GM18507 (cell line): ENCODE measurements at places on chromosomes 13 and 19.
A peak's percentile ranks its signal among the peaks of the same experiment; 100 is the strongest.

GRCh38 chr13:91401920-91402319 is 3.5 kb downstream of the GPC5 start:
- no peak for DNase-seq

- DNase-seq: no peak
Observed at GRCh38 chr19:4049432-4049831, 17.3 kb downstream of the ZBTB7A start.

DNA sequence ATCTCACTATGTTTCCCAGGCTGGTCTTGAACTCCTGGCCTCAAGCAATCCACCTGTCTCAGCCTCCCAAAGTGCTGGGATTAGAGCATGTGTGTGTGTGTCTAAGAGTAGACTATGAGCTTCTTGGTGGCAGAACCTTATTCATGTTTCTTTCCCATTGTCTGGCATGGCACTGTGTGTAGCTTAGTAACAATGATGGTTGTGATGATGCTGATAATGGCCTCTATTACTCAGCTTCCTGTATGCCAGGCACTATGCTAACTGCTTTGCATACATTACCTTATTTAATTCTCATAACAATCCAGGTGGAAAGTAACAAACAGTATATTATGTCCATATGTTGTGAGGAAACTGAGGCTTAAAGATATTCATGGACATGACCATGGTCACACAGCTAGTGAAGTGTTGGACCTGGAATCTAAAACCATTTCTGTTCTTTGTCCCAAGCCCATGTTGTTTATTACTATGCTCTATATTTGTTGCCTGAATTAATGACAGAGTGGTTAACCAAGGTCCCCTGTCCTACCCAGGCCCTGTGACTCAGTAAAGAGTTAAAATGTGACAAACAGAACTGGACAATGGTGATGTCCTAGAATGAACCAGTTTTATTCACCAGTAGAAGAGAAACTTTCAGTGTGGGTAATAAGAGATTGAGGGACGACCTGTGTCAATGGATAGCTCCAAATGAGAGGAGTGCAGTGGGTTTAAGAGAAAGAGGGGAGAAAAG is 109.6 kb downstream of the KLF5 start:
- DNase-seq: no peak

- DNase-seq: no peak
Observed at GRCh38 chr13:110495881-110496280, 65.6 kb downstream of the RAB20 start.

DNA sequence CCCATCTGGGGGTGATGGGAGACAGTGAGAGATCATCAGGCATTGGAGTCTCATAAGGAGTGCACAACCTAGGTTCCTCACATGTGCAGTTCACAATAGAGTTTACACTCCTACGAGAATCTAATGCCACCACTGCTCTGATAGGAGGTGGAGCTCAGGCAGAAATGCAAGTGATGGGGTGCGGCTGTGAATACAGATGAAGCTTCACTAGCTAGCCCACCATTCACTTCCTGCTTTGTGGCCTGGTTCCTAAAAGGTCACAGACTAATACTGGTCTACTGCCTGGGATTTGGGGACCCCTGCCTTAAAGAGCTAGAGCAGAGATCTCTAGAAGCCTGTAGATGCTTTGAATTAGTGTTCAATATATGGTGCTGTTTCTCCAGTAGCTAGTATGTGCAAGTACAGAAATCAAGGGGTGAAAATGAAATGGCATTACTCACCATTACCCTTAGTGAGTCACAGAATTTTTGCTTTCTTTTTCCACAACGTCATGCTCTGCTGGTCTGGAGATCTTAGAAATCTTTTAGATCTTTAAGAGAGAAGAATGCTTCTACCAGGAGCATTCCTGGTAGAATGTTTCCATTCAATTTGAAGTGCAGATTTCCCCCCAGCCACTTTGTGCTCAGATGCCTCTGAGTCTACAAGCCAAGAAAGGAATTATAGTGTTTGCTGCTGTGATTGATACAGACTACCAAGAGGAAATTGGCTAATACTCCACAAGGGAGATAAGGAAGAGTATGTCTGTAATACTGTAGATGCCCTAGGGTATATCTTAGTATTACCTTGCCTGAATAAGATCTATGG is 2301.2 kb downstream of the PCDH9 start:
- DNase-seq: no peak

DNA sequence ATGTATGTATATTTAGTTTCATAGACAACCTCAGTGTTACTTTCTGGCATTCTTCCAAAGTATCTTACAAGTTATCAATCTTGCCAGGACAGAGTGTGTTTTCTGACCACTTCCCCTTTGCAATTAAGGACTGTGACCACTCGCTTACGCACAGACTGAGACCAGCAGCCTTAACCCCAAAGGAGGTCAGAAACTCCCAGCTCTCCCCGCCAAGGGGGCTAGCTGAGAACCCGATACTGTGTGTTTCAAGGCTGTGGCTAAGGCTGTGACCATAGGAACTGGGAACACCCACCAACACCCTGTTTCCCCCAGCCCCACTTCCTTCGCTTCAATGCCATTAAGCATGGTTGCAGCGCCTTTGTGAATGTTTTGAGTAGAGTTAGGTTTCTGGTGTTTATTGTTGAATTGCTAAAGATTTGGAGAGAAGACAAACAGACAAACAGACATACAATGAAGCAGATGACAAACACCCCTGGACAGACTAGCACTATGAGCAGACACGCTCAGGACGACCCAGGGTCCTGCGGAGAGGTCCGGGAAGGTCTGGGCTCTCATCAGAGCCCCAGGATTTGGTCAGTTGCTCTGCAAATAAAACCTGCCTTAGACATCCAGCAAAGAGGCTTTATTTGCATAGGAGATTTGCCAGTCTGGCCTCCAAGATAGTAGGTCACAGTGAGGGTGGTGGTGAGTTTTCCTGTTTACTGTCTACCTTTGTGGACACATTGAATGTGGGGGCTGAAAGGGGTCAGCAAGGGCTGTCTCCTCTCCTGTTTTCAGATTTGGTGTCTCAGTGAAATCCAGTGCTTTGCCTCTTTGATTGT is 25.0 kb upstream of the TNFSF11 start:
- DNase-seq: peak; percentile 72

GRCh38 chr13:46624353-46624752 is 71.4 kb downstream of the LRCH1 start:
- DNase-seq: no peak

DNA sequence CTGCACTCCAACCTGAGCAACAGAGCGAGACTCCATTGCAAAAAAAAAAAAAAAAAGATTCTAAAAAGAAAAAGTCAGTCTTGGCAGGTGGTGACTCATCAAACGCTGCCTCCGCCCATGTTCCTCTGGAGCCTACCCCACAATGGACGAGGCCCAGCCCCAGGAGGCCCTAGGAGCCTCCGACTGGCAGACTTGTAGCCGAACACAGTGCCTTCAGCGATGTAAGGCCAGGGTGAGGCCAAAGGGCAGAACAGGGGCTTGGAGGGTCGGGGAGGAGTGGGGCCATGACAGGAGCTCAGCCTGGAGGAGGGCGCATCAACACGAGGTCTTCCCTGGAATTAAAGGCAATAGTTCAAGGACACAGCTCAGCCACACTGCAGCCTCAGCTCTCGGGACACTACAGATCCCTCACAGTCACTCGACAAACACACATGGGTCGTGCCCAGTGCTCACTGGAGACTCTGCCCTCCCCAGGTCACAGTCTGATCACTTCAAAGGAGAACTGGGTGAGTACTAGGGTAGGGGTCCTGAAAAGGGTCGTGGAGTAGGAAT is 5.1 kb downstream of the USE1 start:
- DNase-seq: no peak

DNA sequence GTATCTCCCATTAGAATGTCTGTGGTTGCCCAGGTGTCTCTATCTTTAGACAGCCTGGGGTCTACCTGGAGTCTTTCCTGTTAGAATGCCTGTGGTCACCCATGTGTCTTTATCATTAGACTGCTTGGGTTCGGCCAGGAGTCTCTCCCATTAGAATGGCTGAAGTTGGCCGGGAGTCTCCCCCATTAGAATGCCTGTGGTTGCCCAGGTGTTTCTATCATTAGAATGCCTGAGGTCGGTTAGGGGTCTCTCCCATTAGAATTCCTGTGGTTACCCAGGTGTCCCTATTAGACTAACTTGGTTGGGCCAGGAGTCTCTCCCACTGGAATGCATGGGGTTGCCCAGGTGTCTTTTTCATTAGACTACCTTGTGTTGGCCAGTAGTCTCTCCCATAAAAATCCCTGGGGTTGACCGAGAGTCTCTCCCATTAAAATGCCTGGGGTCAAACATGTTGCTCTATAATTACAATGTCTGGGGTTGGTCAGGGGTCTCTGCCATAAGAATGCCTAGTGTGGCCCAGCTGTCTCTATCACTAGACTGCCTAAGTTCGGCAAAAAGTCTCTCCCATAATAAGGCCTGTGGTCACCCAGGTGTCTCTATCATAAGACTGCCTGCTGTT is 1448.7 kb downstream of the UQCRFS1 start:
- no peak for DNase-seq
